ENCODE measurements at places on chromosomes 5 and 9. TPM values are rescaled to one million over a fixed set of nuclear protein-coding genes. Genes with fewer than 3 reads are reported as not detected.

The WNT8A gene
- total RNA-seq = not detected

DNA sequence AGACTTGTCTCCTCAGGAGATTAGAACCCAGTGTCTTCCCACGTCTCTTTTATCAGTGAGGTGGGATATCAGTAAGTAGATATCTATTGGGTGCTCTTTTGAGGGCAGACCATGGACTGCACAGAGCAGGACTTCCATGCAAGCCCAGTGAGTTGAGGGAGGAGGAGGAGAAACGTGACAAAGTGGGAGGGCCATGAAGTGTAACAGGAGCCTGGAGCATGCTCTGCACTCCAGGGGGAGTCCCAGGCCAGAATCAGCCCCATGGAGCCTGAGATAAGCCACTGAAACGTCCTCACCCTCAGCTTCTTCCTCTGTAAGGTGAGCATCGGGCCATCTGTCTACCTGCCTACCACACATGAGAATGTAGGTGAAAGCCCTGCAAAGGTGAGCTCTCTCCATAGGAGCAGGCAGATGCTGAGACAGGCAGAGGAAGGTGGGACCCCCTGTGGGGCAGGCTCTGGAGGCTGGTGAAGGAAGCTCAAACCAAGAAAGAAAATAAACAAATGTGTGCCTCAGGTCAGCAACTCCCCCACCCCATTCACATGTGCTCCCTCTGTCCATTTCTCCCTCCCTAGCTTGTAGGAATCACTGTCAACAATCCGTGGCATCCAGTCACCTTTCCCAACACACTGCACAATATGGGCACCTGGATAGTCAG is 87.4 kb downstream of the NRG2 start:
- no peaks in the 10 kb centered on the region for H3K36me3 ChIP-seq
- no peaks in the 10 kb centered on the region for H3K4me1 ChIP-seq
- no peak for DNase-seq
- no peak overlapping the region for H3K27ac ChIP-seq

The HK3 gene
- 9.2 TPM for total RNA-seq

DNA sequence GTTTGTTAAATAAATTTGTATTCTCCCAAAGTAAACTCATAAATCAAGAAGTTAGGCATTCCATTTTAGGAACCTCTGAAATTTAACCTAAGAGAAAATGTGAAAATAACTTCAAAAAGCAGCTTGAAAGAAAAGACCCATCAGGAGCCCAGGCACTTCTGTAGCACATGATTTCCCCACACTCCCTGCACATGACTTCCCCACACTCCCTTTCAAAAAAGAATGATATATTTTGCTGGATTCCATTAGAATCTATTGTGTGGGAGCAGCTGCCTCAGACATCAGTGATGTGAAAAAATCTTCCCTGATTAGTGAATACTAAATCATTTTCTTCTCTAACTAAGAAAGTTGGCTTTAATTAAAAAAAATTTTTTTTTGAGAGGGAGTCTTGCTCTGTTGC is 83.3 kb downstream of the GLDC start:
- H3K36me3 ChIP-seq = no peaks in the 10 kb centered on the region
- DNase-seq = no peak
- no peaks in the 10 kb centered on the region for H3K27me3 ChIP-seq
- no peaks in the 10 kb centered on the region for H3K4me1 ChIP-seq
- no peak overlapping the region for H3K27ac ChIP-seq

The WDR31 gene
- total RNA-seq = 6.2 TPM

GRCh38 chr5:149134778-149135500 is 6.4 kb upstream of the ABLIM3 start:
- H3K36me3 ChIP-seq = no peaks in the 10 kb centered on the region
- peaks cover 19% of the 10 kb centered on the region for H3K4me1 ChIP-seq
- H3K27ac ChIP-seq = no peak overlapping the region
- no peak for DNase-seq
- H3K4me3 ChIP-seq = no peak overlapping the region

The CRB2 gene
- 0.34 TPM for total RNA-seq

- no peak overlapping the region for H3K4me3 ChIP-seq
- no peaks in the 10 kb centered on the region for H3K36me3 ChIP-seq
- no peaks in the 10 kb centered on the region for H3K27me3 ChIP-seq
- H3K27ac ChIP-seq = no peak overlapping the region
- DNase-seq = no peak
- no peaks in the 10 kb centered on the region for H3K4me1 ChIP-seq
Measured at GRCh38 chr9:76717613-76718012, 46.6 kb upstream of the PCA3 start.

All from lung (tissue), 17 donors.